ENCODE measurements at places on chromosomes 1 and 21.

DNA sequence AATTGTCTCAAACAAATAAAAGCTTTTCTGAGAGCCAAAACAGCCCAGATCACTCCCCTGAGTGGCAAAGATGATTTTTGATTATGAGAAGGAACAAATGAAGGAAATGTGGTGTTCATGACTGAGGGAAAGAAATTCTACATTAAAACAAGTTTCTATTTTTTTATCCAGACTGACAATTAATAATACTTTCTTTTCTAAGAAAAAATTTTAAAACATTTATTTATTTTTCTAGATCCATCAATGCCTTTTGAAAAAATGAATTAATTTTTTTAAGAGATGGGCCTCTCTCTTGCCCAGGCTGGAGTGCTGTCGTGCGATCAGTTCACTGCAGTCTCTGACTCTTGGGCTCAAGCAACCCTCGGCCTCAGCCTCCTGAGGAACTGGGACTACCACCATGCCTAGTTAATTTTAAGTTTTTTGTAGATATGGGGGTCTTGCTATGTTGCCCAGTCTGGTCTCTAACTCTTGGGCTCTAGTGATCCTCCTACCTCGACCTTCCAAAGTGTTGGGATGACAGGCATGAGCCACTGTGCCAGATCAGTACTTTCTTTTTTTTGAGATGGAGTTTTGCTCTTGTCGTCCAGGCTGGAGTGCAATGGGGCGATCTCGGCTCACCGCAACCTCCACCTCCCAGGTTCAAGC lies 11.2 kb upstream of the TXNIP start:
- DNase-seq, result no peak

DNA sequence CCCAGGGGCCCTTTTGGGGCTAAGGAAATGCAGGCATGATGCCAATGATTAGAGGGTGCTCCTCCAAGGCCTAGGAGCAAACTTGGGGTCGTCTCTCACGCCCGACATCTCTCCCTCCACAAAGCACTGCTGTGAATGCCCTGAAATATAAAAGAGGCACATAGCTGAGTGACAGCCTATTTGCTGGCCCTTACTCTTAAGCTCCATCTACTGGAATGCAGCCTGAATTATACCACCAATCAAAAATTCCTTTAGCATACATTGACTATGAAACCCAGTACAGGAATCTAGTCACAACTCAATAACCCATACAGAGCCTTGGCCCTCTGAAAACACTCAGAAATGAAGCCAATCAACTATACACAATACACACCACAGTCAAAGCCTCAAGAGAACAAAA lies 105.5 kb downstream of the LRIG2 start:
- no peak for DNase-seq

GRCh38 chr1:119602169-119602568 lies 45.9 kb downstream of the ZNF697 start:
- DNase-seq, result no peak

DNA sequence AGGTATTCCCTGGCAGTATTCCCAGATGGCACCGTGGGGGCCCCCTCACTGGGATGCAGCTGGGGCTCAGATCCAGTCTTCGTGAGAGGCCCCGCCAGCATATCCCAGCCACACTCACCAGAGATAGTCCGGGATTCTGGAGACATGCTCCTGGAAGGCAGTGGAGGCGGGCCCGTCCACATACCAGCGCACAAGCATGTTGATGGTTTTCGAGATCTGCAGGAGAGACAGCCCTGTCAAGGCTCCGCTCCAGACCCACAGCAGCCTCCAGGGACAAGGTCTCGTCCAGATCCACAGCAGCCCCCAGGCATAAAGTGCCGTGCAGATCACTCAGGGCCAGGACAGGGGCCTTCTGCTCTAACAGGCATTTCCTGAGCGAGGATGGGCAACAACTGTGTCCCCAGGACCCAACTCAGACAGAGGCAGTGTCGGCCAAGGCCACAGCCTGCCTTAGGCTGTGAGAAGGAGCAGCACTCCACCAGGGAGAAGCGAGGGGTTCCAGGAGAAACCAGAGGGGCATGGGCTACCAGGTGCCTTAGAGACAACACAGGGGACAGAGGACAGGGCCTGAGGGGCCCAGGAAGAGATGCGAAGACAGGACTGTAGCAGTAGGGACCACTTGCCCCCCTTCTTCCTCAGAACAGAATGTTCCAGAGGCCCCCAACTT lies 14.8 kb downstream of the LSS start:
- DNase-seq, result no peak

DNA sequence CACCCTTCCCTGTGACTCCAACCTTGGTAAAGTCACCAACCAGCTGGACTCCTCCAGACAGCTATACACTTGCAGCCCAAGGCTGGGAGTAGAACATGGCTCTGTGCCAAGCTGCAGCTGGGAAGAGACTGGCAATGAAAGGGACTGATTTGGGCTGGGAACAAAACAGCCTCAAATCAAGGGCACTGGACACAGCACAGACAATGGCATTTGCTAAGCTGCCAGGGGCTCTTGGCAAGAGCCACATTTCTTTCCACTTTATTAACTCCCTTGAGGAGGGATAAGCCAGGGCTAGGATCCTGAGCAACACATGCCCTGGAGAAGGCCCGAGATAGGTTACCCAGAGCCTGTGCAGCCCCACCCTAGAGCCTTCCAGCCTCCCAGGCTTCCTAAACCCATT lies 12.0 kb downstream of the SYT11 start:
- no peak for DNase-seq

- no peak for DNase-seq
Observed at GRCh38 chr1:29683472-29683871, 447.1 kb downstream of the PTPRU start.
